ENCODE measurements at places on chromosomes 4 and X.
A peak's percentile ranks its signal among the peaks of the same experiment; 100 is the strongest.

DNA sequence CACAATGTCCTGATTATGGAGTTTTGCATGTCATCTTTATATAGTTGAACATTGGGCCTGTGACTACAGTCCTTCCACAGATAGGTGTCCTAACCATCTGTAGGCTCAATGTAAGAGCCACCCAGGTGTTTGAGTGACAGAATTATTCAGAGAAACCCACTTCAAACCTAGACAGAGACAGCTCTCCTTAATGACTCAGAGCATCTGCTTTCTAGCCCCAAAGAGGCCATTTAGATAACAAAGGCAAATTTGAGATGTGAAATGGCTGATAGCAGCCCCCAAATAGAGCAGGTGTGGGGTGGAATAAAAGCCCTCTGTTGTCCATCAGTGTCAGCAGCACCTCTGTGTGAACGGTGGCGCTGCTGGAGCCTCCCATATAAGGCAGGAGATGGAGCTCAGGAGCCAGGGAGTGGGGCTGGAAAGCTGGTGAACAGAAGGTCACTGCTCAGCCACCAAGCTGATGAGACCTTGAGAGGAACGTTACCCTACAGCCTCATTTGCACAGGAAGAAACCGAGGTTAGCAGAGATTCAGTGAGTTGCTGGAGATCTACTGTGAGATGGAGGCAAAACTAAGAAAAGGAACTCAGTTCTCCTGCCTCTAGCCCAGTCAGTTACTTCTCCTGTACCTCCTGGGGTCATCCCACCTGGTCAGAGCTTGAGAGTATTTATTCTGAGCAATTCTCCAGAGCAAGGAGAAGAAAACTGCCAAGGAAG lies 153.3 kb upstream of the LNX1 start:
- H3K27me3 ChIP-seq = no peaks in the 10 kb centered on the region
- H3K4me1 ChIP-seq = no peaks in the 10 kb centered on the region
- H3K36me3 ChIP-seq = no peaks in the 10 kb centered on the region
- no peak for DNase-seq
- H3K4me3 ChIP-seq = no peak overlapping the region

- no peaks in the 10 kb centered on the region for H3K27me3 ChIP-seq
- H3K36me3 ChIP-seq = no peaks in the 10 kb centered on the region
Observed at GRCh38 chr4:182574706-182575105, 331.5 kb downstream of the TENM3 start.

GRCh38 chr4:94757192-94758140 lies at the start of gene BMPR1B:
TSS of gene BMPR1B (plus strand) at chr4:94757955. CDS start at chr4:95104425, 346,470 bp downstream.
- H3K4me3 ChIP-seq = peak within 1 kb of the TSS; percentile 28
- H3K27me3 ChIP-seq = peaks cover 28% of the 10 kb centered on the region
- H3K36me3 ChIP-seq = no peaks in the 10 kb centered on the region
- H3K27ac ChIP-seq = no peak within 1 kb of the TSS
- H3K4me1 ChIP-seq = no peaks in the 10 kb centered on the region

GRCh38 chr4:55241461-55241860 lies 104.6 kb upstream of the SRD5A3 start:
- no peaks in the 10 kb centered on the region for H3K27me3 ChIP-seq
- H3K27ac ChIP-seq = no peak overlapping the region
- no peak for DNase-seq

GRCh38 chr4:7167706-7168105 lies 24.6 kb upstream of the SORCS2 start:
- H3K4me1 ChIP-seq = no peaks in the 10 kb centered on the region
- no peaks in the 10 kb centered on the region for H3K27me3 ChIP-seq
- H3K4me3 ChIP-seq = no peak overlapping the region

- no peak overlapping the region for H3K27ac ChIP-seq
- no peaks in the 10 kb centered on the region for H3K4me1 ChIP-seq
- no peak overlapping the region for H3K4me3 ChIP-seq
- no peaks in the 10 kb centered on the region for H3K36me3 ChIP-seq
- no peak for DNase-seq
Observed at GRCh38 chrX:128460835-128461234, 408.6 kb upstream of the ACTRT1 start.

DNA sequence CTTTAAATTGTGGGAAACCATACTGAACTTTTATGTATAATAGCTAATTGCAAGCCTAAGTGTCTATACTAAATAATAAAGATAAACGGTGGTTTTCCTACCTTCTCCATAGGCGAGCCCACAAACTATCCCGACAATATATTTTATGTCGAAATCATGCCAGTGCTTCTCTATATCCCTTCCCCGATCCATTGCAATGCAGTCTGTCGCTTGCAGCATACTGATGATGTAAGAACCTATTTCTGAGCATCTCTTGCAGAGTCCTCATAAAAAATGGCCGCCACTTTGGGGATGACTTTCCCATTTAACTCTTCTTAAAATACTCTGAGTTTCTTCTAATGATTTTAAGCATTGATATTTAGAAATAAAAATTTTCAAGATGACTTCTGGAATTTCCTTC lies 58.1 kb upstream of the TLR3 start:
- no peaks in the 10 kb centered on the region for H3K27me3 ChIP-seq
- no peaks in the 10 kb centered on the region for H3K4me1 ChIP-seq
- no peaks in the 10 kb centered on the region for H3K36me3 ChIP-seq
- DNase-seq = no peak
- no peak overlapping the region for H3K27ac ChIP-seq

DNA sequence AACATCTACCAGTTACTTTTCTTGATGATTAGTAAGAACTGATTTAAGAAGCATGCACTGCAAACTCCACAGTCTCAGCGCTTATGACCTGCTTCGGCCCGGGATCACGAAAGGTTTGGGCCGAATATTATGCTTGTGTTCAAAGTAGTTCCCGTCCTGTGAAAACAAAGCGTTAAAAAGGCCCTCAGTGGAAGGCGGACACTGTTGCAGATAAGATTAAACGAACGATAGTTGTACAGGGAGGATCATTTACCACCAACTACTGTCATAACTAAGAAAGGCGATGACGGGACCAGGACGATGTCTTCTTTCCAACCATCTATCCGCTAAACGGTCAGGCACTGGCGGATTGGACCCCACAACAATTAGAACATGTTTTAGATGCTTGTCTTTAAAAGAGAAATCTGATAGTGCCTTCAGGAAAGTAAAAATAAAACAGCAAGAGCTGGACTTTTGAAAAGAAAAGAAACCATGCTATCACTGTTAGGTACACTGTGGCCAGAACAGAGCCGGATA lies 21.1 kb downstream of the PDLIM3 start:
- DNase-seq = no peak
- peaks cover 9% of the 10 kb centered on the region for H3K4me1 ChIP-seq
- peak overlapping the region; percentile 25 for H3K27ac ChIP-seq
- no peak overlapping the region for H3K4me3 ChIP-seq

- no peaks in the 10 kb centered on the region for H3K36me3 ChIP-seq
- H3K4me3 ChIP-seq = no peak overlapping the region
- no peak overlapping the region for H3K27ac ChIP-seq
- H3K27me3 ChIP-seq = no peaks in the 10 kb centered on the region
Observed at GRCh38 chr4:26873391-26874026, 12.9 kb downstream of the STIM2 start.

GRCh38 chrX:153692611-153693156 lies 5.0 kb downstream of the SLC6A8 start:
- H3K4me1 ChIP-seq = no peaks in the 10 kb centered on the region
- no peaks in the 10 kb centered on the region for H3K27me3 ChIP-seq
- no peaks in the 10 kb centered on the region for H3K36me3 ChIP-seq
- no peak for DNase-seq
- no peak overlapping the region for H3K27ac ChIP-seq

- no peak overlapping the region for H3K4me3 ChIP-seq
- no peak for DNase-seq
- H3K36me3 ChIP-seq = no peaks in the 10 kb centered on the region
- H3K27ac ChIP-seq = no peak overlapping the region
- no peaks in the 10 kb centered on the region for H3K4me1 ChIP-seq
Observed at GRCh38 chr4:175443547-175443946, 368.5 kb downstream of the GPM6A start.

- H3K27me3 ChIP-seq = no peaks in the 10 kb centered on the region
- H3K4me1 ChIP-seq = peaks cover 10% of the 10 kb centered on the region
- H3K4me3 ChIP-seq = no peak overlapping the region
- H3K27ac ChIP-seq = no peak overlapping the region
Observed at GRCh38 chr4:41992967-41993857, 2.9 kb downstream of the SLC30A9 start.

GRCh38 chr4:69576251-69576877 lies 63.1 kb downstream of the UGT2A2 start:
- no peaks in the 10 kb centered on the region for H3K27me3 ChIP-seq
- no peaks in the 10 kb centered on the region for H3K4me1 ChIP-seq

- no peaks in the 10 kb centered on the region for H3K4me1 ChIP-seq
- H3K36me3 ChIP-seq = no peaks in the 10 kb centered on the region
- no peak overlapping the region for H3K4me3 ChIP-seq
- no peak overlapping the region for H3K27ac ChIP-seq
- no peak for DNase-seq
- H3K27me3 ChIP-seq = no peaks in the 10 kb centered on the region
Observed at GRCh38 chrX:41720125-41720779, 3.7 kb upstream of the GPR82 start.

GRCh38 chr4:84971319-84971932 lies 4.9 kb upstream of the WDFY3 start:
- H3K27ac ChIP-seq = no peak overlapping the region
- H3K4me3 ChIP-seq = no peak overlapping the region
- no peaks in the 10 kb centered on the region for H3K4me1 ChIP-seq
- no peak for DNase-seq

GRCh38 chr4:174274436-174274835 lies 9.0 kb downstream of the FBXO8 start:
- no peaks in the 10 kb centered on the region for H3K4me1 ChIP-seq
- H3K27ac ChIP-seq = no peak overlapping the region
- no peak overlapping the region for H3K4me3 ChIP-seq
- no peaks in the 10 kb centered on the region for H3K27me3 ChIP-seq

DNA sequence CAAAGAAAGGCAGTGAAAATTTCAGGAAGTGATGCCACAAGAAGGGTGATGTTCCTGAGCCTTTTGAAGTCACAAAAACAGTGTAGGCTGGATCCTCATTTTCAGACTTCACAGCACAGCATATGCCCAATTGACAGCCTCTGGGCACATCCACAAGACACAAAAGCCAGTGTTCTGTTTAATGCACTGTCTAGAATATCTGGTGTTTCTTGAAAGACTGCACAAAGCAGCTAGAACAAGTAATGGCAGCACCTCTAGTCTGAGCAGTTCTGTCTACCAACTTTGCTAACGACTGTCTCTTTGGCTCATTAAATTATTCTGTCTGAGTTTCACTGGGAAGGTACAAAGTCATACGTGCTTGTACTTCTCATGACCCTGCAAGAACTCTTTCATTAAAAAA lies 417.1 kb upstream of the GALNT7 start:
- no peak overlapping the region for H3K4me3 ChIP-seq
- H3K4me1 ChIP-seq = no peaks in the 10 kb centered on the region
- no peaks in the 10 kb centered on the region for H3K36me3 ChIP-seq
- no peak for DNase-seq

GRCh38 chr4:176380352-176381157 lies 60.8 kb downstream of the SPCS3 start:
- H3K4me1 ChIP-seq = no peaks in the 10 kb centered on the region
- H3K36me3 ChIP-seq = no peaks in the 10 kb centered on the region
- no peak overlapping the region for H3K27ac ChIP-seq
- H3K4me3 ChIP-seq = no peak overlapping the region
- no peak for DNase-seq
- no peaks in the 10 kb centered on the region for H3K27me3 ChIP-seq

GRCh38 chrX:23786268-23786815 lies 3.4 kb downstream of the SAT1 start:
- no peaks in the 10 kb centered on the region for H3K27me3 ChIP-seq
- H3K27ac ChIP-seq = peak overlapping the region; percentile 4
- DNase-seq = no peak

DNA sequence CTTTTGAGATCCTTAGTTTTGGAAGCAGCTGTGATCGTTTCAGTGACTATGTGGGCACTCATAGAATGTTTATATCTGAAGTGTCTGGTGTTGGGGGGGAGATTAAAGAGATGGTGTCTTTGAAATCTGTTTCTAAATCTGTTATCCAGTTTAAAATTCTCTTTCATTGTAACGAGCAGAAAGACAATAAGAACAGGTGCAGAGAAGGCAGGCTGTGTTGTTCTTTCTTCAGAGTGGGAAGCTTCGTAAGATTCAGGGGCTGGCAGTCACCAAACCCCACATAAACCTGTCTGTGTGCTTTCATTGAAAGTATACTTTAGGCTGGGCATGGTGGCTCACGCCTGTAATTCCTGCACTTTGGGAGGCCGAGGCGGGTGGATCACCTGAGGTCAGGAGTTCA lies 16.3 kb upstream of the DHRSX start:
- H3K27me3 ChIP-seq = no peaks in the 10 kb centered on the region
- H3K4me1 ChIP-seq = no peaks in the 10 kb centered on the region
- H3K4me3 ChIP-seq = no peak overlapping the region
- no peak overlapping the region for H3K27ac ChIP-seq
- no peak for DNase-seq
- H3K36me3 ChIP-seq = no peaks in the 10 kb centered on the region

GRCh38 chr4:110062166-110062565 lies 136.2 kb downstream of the ELOVL6 start:
- no peak overlapping the region for H3K4me3 ChIP-seq
- no peaks in the 10 kb centered on the region for H3K36me3 ChIP-seq
- H3K4me1 ChIP-seq = no peaks in the 10 kb centered on the region
- DNase-seq = no peak

DNA sequence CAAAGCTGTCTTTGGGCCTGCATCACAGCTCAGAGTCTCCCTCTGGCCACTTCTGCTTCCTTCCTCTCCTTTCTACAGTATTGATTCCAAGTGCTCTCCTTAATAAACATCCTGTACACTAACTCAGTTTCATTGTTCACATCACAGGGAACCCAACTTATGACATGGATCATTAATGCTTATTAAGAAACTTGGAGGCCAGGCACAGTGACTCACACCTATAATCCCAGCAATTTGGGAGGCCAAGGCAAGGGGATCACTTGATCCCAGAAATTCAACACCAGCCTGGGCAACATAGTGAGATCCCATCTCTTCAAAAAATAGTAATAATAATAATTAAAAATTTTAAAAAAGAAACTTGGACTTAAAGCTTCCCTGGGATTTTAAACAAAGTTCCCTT lies 89.2 kb upstream of the EFHC2 start:
- H3K4me3 ChIP-seq = no peak overlapping the region
- no peaks in the 10 kb centered on the region for H3K27me3 ChIP-seq
- H3K36me3 ChIP-seq = no peaks in the 10 kb centered on the region

Measured in colonic mucosa (tissue), 4 donors.